ENCODE measurements at places on chromosomes 11 and 22.

- peak; percentile 74 for DNase-seq
These were observed 19.2 kb upstream of the TALDO1 start for GRCh38 chr11:727859-728748.

GRCh38 chr11:118087931-118088330 lies 1.2 kb upstream of the SMIM35 start:
- no peak for DNase-seq

DNA sequence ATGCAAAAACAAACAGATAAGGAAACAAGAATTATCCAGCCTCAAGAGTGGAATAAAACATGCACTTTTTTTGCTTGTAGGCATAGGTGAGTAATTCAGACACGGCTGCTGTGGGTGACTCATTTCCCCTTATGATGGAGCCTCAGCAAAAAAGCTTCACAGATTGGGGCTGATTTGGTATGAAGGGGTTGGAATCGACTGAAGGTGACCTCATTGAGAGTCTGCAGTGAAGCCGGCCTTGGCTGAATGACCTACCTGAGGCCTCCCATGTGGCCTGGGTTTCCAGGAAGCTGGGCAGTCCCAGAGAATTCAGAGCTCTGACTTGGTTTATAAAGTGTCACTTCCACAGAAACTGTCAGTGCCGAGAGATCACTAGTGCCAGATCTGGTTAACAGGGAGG lies 34.2 kb upstream of the VPREB1 start:
- DNase-seq, result no peak

DNA sequence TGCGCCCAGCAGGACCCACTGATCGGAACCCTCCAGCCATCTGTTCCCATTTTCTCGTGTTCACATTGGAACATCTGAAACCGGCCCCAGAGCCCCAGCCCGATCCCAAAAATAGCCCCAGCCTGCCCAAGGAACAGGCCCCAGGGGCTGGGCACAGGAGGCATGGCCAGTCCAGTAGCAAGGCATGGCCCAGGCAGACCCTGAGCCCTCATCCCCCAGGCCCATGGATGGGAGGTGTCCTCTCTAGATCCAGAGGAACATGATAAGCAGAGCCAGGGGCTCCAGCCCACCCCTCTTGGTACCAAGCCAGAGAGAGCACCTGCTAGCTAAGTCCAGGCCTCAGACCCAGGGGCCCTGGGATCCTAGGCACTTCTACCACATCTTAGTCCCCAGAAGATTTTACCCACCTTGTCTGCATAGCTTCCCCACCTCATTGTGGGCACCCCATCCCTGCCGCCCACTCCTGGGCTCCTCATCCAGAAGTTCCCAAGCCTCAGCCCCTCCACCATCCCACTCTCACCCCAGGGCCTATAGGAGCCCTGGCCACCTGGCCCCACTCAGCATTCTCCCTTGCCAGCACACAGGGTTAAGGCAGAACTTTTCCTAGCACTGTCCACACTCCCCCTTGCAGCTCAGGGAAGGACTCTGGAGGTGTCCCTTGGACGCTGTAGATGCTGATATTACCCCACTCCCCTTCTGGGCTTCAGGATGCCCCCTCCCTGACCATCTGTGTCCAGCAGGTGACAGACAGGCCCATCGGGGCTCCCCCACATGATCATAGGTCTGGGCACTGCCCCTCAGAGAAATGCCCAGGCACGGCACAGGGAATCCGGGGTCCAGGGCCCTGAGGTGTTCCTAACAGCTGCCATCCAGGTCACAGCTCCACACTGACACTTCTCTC lies 9.5 kb downstream of the BCL9L start:
- no peak for DNase-seq

- no peak for DNase-seq
These were observed 71.8 kb downstream of the PHF21A start for GRCh38 chr11:46049325-46049897.

- DNase-seq, result no peak
These were observed 181.5 kb downstream of the TMEM135 start for GRCh38 chr11:87219266-87219665.

- no peak for DNase-seq
These were observed 1.1 kb upstream of the ADM start for GRCh38 chr11:10303558-10304363.

GRCh38 chr11:63144121-63144520 lies at the start of gene SLC22A24:
Gene SLC22A24, minus strand, starts transcription at chr11:63144221. Its CDS starts 442 bp downstream, at chr11:63143779.
- no peak for DNase-seq

DNA sequence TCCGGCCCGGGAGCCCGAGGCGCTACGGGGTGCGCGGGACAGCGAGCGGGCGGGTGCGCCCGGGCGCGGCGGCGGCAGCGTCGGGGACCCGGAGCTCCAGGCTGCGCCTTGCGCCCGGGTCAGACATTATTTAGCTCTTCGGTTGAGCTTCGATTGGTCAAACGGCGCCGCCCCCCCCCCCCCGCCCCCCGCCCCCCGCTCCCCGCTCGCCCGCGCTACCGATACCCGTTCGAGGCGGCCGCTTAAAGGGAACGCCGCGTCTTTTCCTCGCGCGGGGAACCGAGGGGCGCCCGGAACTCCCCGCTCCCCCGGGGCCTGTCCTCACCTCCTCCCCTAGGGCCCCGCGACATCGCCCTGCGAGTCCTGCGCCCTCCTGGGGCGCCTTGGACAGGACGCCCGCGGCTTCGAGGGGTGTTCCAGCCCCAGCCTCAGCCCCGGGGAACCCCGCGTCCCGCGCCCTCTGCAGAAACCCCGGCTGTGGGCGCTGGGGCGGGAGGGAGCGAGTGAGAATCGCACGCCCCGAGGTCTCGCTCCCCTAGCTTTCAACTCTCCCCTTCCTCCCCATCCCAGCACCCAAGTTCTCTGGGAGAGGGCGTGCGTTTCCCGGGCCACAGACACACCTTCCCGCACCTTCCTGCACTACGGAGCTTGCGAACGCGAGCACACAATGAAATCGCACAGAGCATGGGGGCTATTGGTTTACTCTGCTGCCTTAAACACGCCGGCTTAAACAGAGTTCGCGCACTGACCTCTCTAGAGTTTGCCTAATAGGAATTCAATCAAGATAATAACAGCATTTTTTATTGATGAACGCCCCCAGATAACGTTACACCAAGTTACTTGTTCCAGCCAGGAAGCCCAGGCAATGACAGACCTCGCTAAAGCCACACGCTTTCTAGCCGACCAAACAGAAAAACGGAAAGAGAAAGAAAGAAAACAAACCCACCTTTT lies at the start of gene BDNF:
TSS of gene BDNF (minus strand) at position 105 of the 951 bp plus-strand sequence. CDS start 41,891 bp downstream, outside the sequence.
- no peak for DNase-seq

DNA sequence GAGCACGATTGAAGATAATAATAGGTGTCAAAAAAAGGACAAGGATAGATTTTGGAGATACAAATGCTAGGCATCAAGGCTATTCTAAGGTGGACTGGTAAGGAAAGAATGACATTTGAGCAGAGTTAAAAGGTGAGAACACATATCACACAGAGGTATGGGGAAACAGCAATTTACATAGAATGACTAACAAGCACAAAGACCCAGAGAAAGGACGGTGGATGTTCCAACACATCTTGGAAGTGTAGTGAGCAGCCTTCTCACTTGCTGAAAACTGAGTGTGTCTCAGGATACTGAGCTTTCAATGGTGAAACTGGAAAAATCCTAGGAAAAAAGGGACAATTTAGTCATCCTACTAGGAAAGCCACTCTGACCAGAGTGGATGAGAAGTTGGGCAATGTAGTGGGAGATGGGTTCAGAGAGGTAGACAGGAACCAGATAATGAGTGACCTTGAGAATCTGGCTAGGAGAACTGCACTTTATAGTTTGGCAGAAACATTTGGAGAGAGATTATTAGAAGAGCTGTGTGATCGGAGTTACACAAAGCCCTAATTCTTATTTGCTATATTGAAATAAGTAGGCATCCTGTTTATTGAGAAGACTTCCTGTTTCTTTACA lies 706.0 kb downstream of the KCNA4 start:
- no peak for DNase-seq

Measured in activated CD8-positive, alpha-beta memory T cell treated with anti-CD3 and anti-CD28 coated beads for 1 hour (primary cell).